Epithelial cell of umbilical artery (primary cell): ENCODE measurements at places on chromosomes 7 and 10. TPM values are rescaled to one million over a fixed set of nuclear protein-coding genes. Genes with fewer than 3 reads are reported as not detected.

GALNT17 gene
- total RNA-seq: not detected in 2 replicates

DKK1 gene
- 191 and 206 TPM in 2 replicates for total RNA-seq

PGAM2 gene
- not detected in 2 replicates for total RNA-seq

IKZF1 gene
- total RNA-seq: not detected in 2 replicates
